Upper lobe of left lung (tissue), 6 donors: ENCODE measurements at places on chromosomes 2 and 18.

GRCh38 chr2:159677654-159678053, 34.7 kb upstream of the MARCHF7 start:
- DNase-seq = no peak

DNA sequence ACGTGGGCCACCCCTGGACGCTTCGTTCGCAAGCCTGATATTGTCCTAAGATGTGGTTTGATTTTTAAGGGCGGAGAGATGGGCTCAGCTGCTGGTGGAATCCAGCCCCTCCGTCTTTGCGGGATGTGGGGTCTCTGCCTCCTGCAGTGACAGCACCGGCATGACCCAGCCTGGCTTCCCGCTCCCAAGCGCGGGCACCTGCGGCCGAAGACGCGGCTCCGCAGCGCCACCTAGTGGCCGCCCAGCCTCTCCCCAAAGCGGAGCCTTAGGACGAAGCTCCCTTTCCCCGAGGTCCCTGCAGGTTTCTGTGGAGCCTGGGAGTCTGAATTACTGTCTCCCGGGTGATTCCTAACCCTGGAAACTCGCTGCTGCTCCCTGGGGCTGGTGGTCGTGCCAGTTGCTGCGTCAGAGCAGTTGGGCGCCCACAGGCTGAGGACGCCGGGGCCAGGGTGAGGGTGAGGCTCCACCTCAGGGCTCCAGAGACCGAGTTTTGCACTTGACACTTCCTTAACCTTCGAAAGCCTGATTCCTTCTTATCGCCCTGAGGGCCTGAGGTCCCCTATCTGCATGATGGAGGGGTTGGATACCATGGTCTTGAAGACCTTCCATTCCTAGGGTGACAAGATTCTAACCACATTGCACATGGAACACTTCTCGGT, 137.5 kb downstream of the TPO start:
- peak; percentile 52 for DNase-seq

GRCh38 chr18:47191961-47192360, 15.8 kb upstream of the IER3IP1 start:
- no peak for DNase-seq

DNA sequence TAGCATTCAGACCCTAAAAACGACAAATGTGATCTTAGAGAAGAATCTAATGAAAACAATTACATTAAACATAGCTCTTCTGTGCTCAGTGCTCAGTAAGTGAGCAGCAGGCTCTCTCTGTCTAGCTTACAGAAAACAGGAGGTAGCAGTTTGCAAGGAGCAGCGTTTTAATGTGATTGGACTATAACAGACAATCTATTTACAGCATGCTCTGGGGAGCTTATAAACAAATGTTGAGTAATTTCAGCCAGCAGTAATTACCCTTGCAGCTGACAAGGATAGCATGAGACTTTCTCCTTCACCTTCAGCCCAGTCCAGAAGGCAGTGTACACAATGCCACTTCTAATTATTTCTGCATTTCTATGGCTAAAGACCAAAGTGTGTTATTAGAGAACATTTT, 270.4 kb downstream of the FIGN start:
- no peak for DNase-seq

GRCh38 chr18:10086458-10087210, 172.8 kb downstream of the VAPA start:
- no peak for DNase-seq

DNA sequence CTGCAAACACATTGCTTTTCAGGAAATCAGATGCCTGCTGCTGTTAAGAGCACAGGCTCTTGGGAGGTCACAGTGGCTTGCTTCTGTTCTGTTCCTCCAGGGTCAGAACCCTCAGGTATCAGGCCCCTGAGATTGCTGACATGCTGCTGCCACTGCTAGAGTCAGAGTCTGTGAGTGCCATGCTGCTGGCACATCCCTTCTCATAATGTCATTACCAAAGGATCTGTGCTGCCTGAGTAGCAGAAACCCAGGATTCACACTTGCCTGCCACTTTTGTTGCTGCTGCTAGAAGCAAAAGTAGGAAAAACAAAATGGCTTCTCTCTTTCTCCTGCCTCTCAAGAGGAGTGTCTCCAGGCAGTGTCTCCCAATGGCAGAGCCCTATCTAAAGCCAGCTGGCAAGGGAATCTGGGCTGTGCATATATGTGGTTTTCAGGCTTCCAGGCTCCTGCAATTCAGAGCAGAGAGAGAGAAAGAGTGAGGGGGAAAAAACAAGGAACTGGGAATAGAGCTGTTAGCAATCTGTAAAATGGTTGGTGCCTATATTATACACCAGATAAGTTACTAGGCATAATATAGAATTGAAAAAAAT, 180.3 kb downstream of the MYCN start:
- no peak for DNase-seq

- no peak for DNase-seq
Measured at GRCh38 chr2:216551234-216552068, 52.8 kb downstream of the RPL37A start.

GRCh38 chr18:14026199-14026598, 106.0 kb downstream of the ZNF519 start:
- no peak for DNase-seq

DNA sequence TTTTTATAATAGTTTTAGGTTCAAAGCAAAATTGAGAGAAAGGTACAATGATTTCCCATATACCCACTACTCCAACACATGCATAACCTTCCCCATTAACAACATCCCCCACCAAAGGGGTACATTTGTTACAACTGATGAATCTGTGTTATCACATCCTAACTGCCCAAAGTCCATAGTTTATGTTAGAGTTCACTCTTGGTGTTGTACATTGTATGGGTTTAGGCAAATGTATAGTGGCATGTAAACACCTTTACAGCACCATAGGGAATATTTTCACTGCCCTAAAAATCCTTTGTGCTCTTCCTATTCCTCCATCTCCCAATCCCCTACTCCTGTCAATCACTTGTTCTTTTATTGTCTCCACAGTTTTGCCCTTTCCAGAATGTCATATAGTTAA, 471.6 kb downstream of the CPS1 start:
- DNase-seq = no peak

DNA sequence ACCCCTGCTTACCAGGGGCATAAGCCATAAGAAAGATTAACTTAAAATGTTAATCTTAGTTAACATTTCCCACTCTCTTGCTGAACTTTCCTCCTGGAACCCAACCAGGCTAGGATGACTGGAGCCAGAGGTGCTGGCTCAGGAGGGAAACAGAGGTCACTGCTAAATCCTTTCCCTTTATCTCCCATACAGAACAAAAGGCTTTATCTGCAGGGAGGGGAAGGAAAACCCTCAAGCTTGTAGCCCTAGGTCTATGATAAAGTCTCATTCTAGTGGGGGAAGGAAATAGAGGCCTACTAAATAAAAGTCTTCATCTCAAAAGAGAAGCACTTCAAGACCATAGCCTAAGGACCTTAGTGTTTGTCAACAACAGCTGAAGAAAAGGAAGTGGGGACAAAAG, 18.6 kb downstream of the HIBCH start:
- DNase-seq = no peak

DNA sequence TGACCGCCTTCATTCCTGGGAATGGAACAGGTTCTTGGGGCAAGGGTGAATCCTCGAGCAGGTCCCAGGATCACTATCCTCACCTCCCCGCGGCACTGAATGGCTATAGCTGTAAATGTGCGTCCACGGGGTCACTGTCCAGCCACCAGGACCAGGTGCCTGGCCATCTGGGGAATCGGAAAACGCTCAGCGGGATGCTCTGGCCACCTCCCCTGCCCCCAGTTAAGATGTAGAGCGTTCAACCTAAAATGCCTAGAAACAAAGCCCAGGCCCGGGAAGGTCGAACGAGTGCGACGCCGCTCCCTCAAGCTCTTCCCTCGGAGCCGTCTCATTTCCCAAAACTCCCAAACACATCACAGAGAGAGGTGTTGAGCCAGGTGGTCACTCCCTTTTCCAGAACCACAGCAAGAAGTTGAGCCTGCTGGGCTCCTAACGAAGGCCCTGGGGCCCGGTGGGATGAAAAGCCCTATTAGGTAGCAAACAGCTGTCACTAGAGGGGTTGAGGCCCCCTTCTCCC, 795 bp upstream of the CAPN10 start:
- no peak for DNase-seq

GRCh38 chr2:29367986-29368658, 252.9 kb downstream of the CLIP4 start:
- no peak for DNase-seq

DNA sequence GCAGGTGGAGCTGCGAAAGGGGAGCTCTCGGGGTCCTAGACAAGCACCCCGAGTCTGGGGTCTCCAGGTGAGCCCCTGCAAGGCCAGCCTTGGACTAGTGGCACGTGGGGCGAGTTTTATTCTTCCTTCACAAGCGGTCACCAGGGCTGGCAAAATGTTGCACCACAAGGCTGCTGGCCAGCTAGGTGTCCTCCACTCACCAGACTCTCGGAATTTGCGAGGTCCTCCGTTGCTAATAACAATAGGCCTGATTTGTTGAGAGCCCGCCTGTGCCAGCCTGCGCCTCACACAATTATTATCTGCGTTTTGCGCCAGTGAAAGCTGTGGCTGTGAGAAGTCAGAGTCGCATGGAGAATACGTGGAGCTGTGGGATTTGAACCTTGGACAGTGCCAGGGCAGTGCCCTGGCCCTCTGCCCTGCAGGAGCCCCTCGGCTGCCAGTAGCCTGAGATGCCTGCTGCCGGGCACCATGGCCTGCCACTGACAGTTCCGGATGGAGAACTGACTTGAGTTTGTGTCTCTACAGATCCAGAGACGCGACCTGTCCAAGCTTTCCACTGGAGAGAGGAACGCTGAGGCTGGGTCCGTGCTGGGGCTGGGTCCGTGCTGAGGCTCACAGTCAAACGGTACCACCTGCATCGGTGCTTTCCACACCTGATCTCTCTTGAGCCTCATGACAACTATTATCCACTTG, 77.6 kb upstream of the ODC1 start:
- peak; percentile 15 for DNase-seq

DNA sequence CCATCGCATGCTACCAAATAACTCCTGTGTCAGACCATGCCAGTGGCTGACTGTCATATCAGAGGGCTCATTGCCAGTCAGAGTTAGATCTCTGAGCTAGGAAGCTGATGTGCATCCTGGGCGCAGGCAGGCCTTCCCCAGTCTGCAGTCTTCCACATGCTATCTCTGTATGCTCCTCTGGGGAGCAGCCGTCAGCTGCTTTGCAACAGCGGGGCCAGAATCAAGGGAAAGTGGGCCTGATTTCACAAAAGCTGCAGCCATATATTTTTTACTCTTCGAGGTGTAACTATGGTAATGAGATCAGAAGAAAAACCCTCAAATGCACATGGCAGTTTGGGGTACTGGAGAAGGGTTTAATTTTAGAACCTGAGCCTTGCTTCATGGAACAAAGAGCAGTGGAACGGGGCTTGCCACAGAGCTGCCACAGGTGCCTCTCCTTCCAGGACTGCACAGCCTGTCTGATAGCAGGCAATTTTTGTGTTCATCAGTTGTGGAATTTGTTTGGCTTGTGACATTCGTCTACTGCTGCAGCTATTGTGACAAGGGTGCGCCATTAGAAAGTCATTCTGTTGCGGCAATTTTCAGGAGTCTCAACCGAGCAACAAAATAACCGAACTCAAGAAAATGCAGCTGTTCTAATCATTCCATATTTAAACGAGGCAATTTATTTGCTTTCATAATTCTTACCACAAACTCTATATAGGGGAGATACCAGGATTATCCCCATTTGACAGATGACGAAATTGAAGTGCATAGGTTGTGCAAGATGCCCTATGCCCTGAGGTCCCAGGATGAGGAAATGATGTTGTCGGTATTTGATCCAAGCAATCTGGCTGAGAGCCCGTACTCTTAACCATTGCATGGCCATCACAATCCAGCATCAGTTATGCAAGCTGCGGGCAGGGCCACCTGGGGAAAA, 109.6 kb upstream of the CYRIA start:
- DNase-seq = no peak

- DNase-seq = no peak
Measured at GRCh38 chr2:169365029-169365480, 2.7 kb upstream of the LRP2 start.

GRCh38 chr2:122682356-122682755, 926.9 kb downstream of the TSN start:
- no peak for DNase-seq

DNA sequence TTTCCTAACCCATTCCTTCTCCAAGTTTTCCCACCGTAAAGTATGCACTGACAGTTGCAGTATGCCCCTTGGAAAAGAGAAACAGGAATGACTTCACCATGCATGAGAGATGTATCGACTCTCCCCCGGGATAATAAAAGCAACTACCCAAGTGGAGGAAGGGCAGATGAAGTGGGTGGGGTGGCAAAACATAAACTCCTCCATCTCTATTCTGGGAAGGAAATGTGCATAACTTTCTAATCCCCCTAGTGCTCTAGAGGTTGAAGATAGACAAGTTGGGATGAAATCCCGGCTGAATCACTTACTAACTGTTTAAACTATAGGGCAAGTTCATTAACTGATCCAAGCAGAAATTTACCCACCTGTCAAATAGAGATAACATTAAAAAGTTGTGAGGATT, 89.2 kb downstream of the PIGN start:
- no peak for DNase-seq

GRCh38 chr2:195477996-195478382, 179.0 kb upstream of the SLC39A10 start:
- DNase-seq = no peak

DNA sequence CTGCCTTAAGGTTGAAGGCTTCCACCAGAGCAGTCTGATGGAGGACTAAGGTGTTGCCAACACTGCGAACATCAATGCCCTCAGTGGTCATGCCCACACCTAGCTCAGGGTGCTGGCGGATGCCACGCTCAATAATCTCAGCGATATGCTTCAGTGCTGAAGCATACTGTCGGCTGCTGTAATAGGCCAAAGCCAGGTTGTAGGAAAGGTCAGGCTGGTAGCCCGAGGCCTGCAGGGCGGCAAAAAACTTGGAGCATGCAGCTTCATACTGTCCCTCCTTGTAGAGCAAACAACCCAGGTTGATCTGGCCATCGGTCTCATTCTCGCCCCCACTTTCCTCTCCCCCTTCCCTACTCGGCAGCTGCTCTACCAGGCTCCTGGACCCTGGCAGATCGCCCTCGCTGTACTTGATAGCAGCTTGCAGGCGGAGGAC, 159.4 kb downstream of the AGPS start:
- DNase-seq = no peak

- no peak for DNase-seq
Measured at GRCh38 chr2:68362749-68363148, 2.3 kb upstream of the PLEK start.

DNA sequence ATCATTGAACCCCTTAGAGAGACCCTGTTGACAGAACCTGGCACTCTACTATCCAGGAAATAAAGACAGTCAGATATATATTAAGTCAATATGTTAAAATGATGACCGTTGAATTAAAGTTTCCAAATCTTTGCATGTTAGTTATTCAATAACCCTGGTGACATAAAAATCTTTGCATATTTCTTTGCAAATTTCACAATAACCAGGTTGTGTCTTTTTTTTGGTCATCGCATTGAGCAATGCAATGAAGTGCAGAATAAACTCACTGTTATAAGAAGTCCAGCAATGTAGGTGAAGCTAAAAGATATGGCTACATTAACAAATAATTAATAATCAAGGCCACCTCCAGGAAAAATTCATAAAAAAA, 596.9 kb downstream of the NYAP2 start:
- no peak for DNase-seq

- DNase-seq = no peak
Measured at GRCh38 chr2:238345297-238345968, 25.1 kb downstream of the TRAF3IP1 start.

GRCh38 chr2:149050188-149050587, 11.7 kb downstream of the LYPD6B start:
- DNase-seq = no peak
